ENCODE measurements at places on chromosomes 5 and 9.
A peak's percentile ranks its signal among the peaks of the same experiment; 100 is the strongest.

GRCh38 chr5:37915097-37915736 is 75.4 kb upstream of the GDNF start:
- no peak for DNase-seq

GRCh38 chr9:136589766-136590763 is 44.2 kb upstream of the NOTCH1 start:
- DNase-seq = no peak

DNA sequence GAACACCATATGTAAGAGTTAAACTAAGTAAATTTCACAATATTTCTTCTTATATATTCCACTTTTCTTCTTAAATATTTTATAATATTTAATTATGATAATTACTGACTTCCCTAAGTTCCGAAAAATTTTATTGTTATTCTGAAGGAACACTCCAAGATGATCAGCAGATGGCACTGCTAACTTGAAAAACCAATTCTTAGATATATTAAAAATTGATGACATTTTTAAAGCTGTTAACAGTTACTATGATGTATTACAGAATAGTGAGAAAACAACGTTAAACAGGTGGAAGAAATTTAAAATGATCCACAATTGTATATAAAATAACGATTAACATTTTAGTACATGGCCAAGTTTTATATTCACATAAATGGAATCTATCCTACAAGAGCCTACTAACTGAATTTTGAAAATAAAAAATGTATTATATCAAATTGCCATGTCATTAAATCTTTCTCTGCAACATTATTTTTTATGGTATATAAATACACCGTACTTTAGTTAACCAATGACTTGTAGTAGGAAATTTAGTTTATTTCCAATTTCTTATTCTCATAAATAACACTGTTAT is 30.1 kb upstream of the MUSK start:
- no peak for DNase-seq

GRCh38 chr5:113172231-113172826 is 195.7 kb downstream of the DCP2 start:
- no peak for DNase-seq

DNA sequence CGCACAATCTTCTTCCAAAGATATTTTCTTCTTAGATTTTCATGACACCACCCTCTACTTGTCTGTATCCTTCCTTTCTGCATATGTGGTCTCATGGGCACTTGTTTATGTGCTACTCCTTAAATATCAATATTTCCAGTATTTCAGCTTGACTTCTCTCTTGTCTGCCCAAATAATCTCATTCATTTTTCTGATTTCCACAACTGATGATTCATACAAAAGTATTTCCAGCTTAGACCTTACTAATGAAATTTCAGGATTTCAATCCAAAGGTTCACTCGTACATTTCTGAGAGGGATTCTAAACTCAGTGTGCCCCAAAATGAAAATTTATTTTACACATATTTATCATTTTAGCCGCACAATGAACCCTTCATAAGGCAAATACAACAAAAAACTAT is 928.9 kb upstream of the C9orf72 start:
- DNase-seq = no peak

GRCh38 chr9:6049798-6050197 is 34.4 kb upstream of the RANBP6 start:
- DNase-seq = peak; percentile 20

DNA sequence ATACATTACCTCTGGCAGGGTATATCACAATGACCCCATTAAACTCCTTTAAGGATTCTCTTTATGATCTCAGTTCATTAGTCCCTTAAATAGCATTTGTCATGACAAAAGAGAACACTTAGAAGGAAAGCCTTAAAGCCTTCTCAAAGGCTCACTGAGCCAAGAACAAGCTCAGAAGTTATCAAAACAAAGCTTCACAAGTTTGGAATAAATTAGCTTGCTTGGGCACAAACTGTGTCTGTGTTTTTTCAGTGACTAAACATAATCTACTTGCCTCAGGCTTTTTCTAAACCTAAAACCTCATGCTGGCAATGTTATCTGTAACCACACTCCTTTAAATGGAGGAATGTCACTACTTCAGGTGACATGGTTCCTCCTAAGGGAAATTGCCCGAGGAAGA is 1114.9 kb upstream of the C9orf72 start:
- no peak for DNase-seq

- DNase-seq = peak; percentile 99
Observed at GRCh38 chr5:181221792-181222629, 1.1 kb upstream of the TRIM41 start.

All from stimulated activated CD4-positive, alpha-beta T cell treated with anti-CD3 and anti-CD28 coated beads, Interleukin-4, amount 100 ng/mL, for 48 hours (primary cell).